Stimulated activated CD4-positive, alpha-beta T cell treated with anti-CD3 and anti-CD28 coated beads, Interleukin-1b, Interleukin-23, amount 100 ng/mL, for 1 hour (primary cell): ENCODE measurements at places on chromosomes 16 and 17.

DNA sequence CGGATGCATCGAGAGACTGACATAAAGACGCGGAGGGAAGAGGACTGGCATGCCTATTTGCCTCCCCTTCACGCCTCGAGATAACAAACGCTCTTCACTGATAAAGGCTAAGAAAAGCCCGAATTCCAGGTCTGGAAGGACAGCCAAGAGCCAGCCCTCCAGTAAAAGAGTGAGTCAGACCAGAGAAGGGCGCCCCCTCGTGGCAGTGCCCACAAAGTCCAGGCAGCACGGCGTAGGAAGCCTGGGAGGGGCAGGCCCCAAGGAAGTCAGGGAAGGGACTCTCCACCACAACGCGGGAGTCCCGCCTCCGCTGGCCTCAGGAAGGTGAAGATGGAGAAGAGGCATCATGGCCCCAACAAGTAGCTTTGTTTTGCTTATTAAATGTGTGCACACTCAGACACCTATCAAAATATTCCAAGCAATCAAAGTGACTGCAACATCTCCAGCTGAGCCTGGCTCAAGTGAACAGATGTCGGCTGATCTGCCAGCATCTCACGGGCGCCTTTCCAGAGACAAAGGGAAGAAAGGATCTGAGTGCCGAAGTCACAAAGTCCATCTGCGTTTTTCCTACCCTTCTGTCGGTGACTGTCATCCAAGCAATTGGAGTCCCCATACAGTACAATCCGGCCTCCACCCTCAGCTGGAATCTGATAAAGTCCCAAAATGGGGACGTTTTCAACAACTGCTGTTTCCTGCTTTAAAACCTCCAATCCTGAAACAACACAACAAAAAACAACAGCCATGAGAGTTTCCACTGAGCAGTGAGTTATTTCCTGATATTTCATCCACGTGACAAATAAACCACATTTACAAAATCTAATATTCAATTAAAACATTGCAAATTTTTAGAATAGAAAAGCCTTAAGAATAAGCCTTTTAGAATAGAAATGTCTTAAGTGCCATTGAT is 20.4 kb upstream of the SLC38A8 start:
- peak; percentile 60 for DNase-seq

DNA sequence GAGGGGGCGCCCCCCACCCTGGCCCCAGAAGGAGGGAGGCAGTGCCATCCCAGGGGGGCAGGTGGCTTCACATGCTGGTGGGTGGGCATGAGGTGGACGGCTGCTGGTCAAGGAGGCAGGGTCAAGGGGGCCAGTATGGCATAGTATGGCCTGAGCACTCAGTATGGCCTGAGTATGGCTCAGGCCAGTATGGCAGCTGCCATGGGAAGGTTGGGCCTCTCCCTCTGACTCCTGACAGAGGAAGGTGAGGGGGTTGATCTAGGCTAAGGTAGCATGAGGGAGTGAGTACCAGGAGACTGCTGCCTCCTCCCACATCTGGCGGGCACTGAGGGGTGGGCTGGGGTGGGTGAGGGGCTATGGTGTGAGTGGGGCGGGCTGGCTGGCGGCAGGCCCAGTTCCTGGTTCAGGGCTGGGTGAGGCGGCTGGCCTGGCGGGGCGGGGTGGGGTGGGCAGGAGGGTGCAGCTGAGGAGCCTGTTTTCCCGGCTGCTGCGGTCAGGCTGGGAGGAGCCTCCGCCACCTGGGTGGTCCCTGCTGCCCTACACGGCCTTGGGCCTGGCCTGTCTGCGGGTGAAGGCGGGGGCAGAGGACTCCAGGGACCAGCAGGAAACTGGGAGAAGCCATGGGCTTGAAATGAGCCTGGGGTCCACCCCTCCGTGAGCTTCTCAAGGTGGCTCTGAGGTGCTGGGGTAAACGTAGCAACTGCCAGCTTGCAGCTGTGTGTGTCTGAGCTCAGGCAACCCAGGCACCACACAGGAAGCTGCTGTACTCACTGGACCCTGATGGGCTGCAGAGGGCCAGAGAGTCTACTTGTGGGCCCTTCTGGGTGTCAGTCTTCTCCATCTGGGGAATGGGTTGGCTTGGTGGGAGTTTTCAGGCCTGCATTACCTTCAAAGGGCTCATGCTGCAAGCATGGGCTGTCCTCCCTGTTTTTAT is 57.0 kb downstream of the RAI1 start:
- DNase-seq = no peak

GRCh38 chr16:65271996-65272395 is 150.1 kb upstream of the CDH11 start:
- no peak for DNase-seq

DNA sequence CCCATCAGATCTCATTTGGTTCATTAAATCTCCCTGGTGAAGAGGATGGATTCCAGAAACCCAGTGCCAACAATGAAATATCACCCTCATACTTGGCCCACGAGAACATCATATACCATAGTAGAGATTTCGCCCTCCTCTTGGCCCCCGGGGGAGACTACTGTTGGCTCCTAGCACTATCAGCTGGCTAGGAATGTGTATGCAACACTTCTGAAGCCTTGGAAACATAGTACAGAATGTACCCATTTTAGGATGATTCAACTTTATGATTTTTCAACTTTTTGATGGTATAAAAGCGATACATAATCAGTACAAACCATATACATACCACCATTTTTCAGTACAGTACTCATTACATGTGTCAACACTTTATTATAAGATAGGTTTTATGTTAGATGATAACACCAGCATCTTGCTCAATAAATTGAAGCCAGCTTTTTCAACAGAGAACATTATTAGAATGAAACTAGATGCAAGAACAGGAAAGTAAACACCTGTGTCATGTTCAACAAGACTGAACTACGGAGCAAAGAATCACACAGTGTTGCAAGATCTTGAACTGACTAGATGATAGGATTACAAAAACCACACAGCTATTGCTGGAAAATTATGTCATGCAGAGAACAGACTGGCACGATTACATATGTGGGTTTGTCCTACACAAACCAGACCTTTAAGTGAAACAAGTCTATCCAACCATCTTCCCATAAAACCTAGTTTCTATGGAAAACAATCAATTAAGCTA is 17.2 kb downstream of the RSL1D1 start:
- no peak for DNase-seq

- no peak for DNase-seq
Measured at GRCh38 chr17:2101448-2102257, 46.8 kb downstream of the HIC1 start.

DNA sequence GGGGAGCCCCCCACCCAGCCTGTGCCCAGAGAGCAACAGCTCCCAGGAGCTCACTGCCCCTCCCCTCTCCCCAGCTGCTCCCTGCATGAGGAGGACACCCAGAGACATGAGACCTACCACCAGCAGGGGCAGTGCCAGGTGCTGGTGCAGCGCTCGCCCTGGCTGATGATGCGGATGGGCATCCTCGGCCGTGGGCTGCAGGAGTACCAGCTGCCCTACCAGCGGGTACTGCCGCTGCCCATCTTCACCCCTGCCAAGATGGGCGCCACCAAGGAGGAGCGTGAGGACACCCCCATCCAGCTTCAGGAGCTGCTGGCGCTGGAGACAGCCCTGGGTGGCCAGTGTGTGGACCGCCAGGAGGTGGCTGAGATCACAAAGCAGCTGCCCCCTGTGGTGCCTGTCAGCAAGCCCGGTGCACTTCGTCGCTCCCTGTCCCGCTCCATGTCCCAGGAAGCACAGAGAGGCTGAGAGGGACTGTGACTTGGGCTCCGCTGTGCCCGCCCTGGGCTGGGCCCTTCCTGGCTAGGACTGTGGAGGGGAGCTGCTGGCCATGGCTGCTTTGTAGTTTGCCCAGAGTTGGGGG is 584 bp downstream of the TCAP start:
- no peak for DNase-seq

DNA sequence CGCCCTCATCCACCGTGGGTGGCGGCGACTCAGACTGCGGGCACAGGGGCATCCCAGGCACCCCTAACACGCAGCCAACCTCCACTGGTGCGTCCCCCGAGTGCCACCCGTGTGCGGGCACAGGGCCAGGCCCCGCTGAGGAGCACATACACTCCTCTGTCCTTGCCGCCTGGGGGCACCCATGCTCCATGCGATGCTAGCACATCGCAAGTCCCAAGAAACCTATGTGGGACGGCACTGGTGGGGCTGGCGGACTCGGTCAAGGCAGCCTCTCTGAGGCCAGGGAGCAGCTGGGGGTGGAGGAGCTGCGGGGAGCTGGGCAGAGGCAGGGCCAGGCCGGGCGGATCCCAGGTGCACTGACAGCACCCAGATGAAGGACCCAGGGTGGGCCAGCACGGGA is 4.0 kb downstream of the ZNF598 start:
- no peak for DNase-seq
